ENCODE measurements at places on chromosomes 3 and 15. TPM values are rescaled to one million over a fixed set of nuclear protein-coding genes. Genes with fewer than 3 reads are reported as not detected.

DNA sequence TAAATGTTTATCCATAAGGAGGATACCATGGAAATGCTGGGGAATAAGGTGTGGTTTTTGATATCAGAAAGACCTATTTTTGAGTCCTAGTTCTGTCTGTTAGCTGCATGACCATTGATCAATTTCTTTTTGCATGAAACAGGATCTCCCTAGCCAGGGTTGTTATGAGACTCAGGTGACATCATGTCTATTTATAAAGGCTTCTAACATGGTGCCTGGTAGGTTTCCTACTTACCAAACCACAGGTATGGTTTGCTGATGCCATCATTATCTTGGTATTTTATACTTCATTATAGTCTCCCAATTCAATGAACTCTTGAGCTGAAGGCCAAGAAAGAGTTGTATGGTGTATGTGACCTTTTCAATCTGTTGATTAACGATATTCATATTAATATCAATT, 144.0 kb downstream of the CLSTN2 start:
- DNase-seq = no peak

DNA sequence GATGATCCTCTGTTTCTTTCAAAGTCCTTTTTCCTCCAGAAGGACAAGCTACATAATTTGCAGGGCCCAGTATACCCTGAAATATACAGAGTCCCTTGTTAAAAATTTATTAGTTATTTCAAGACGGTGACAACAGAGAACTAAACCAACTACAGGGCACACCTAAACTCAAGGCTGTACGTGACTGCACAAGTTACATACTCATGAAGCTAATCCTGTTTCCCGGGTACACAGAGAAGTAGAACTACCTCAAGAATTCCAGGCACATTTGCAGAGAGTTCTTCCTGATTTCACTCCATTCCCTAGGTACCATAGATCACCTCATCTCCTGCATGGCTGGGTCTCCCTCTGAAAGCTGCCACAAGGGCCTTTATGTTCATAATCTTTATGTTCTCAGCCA, 279.4 kb upstream of the ARL6 start:
- no peak for DNase-seq

- no peak for DNase-seq
These were observed 601.4 kb downstream of the CADM2 start for GRCh38 chr3:85560088-85560785.

- DNase-seq = no peak
These were observed 117.9 kb downstream of the HERC1 start for GRCh38 chr15:63715818-63716217.

- DNase-seq = no peak
These were observed 53.7 kb upstream of the ST3GAL6 start for GRCh38 chr3:98709441-98709840.

GRCh38 chr3:160006282-160007163, 17.9 kb downstream of the IL12A start:
- peak; percentile 66 for DNase-seq

DNA sequence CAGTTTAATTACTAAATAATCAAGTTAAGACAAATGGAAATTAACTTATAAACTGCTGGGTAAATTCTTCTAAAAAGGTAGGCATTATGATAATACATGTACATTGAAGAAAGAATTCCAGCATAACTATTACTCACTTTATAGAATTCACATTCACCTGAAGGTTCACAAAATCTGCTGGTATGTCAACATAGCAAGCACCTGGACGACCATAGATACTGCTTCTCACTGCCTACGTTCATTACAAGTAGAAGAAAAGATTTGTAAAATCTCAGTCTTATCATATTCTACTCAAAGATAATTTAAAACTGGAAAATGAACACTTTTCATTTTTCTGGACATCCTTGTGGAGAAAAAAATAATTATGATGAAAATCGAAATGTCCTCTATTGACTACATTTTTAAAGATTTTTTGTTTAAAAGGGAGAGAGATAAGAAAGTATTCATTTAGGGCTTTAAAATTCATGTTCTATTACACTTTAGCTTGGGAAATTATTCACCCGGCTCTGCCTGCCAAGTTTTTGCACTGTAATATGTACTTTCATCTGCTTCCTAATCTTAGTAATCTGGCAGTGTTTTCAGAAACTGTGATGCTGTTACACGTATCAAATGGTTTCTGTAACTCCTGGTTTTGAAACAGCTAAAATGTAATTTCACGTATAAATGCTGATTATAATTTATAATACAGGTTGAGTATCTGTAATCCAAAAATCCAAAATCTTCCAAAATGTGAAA, 16.1 kb downstream of the HACL1 start:
- DNase-seq = no peak

- DNase-seq = peak; percentile 29
These were observed 22.7 kb downstream of the ABI3BP start for GRCh38 chr3:100970477-100970990.

DNA sequence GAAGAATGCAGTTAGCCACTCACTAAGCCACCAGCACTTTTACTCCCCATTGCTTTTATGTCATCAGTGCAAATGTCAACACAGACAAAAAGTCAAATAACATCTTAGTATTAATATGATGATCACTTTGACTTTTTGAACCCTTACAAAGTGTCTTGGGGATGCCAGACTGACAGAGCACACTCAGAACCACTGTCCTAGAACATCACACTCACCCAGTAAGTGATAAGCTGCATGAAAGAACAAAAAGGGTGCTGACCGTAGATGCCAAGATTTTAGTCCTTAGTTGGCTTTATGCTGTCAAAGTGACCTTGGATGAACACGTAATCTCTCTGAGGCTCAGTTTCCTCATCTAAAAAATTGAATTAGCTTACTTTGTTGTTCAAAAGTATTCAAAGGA, 279.5 kb upstream of the TRIM42 start:
- no peak for DNase-seq

- DNase-seq = no peak
These were observed 135.0 kb downstream of the LRRK1 start for GRCh38 chr15:101054116-101054515.

- no peak for DNase-seq
These were observed 48.6 kb downstream of the OR5H15 start for GRCh38 chr3:98215051-98215450.

DNA sequence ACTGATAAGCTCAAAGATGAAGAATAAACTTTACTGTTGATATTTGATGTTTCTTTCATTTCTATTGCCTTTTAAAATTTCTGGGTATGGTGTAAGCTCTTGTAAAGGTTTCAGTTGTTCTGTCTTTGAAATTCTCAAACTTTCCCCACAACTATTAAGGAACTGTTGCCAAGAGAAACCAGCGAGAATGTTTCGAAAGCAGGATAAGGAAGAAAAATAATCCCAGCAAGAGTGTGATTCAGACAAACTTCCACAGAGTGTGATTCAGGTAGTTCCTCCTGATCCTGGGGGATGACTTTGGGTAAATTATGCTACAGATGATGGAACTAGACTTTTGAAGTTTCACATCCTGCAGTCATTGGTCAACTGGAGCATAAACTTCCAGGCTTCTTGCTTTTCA, 632.0 kb downstream of the NSUN3 start:
- no peak for DNase-seq

- no peak for DNase-seq
These were observed 11.3 kb upstream of the KNL1 start for GRCh38 chr15:40582726-40583246.

The TGM4 gene
- polyA plus RNA-seq = 0.06 TPM

The SLC38A3 gene
- polyA plus RNA-seq = 5.6 TPM

The EEF1AKMT4 gene
- 3.2 TPM for polyA plus RNA-seq

The CORO2B gene
- polyA plus RNA-seq = 22.2 TPM

The RYR3 gene
- 12.6 TPM for polyA plus RNA-seq

The MME gene
- polyA plus RNA-seq = 28.7 TPM

The C3orf20 gene
- 0.14 TPM for polyA plus RNA-seq

The TRIM59 gene
- polyA plus RNA-seq = 18.5 TPM

The SI gene
- polyA plus RNA-seq = not detected

The CISH gene
- 29.3 TPM for polyA plus RNA-seq

All from left lung (tissue), 14 donors.